Iris pigment epithelial cell (primary cell): ENCODE measurements at places on chromosomes 2 and 18.

DNA sequence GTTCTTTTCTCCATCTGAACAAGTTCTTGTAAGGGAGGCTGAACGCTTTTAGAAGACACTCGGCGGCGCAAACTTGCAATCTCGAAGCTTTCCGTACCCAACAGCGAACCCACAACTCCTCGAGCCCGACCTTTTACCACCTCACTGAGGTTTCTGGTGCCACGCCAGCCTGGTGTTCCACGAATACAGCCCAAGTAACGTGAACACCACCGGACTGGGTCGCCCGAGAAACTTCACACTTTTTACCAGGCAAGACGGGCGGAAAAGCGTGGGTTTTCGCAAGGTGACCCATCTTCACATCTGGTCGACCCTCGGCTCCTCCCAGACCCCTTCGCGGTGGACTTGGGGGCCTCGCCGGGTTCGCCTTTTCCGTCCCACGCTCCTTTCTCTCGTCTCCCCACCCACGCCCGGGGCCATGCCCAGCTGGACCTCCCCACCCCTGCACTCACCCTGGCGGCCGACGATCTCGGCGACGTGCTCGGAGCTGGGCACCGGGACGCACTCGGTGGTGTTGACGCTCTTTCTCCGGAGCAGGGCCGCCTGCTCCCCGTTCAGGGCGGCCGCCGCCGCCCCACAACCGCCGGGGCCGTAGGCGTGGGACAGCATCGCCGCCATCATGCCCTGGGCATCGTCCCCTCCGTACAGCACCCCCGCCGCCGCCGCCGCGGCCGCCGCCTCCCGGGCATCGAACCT is 1.2 kb downstream of the MEX3C start:
- peak; percentile 36 for DNase-seq

DNA sequence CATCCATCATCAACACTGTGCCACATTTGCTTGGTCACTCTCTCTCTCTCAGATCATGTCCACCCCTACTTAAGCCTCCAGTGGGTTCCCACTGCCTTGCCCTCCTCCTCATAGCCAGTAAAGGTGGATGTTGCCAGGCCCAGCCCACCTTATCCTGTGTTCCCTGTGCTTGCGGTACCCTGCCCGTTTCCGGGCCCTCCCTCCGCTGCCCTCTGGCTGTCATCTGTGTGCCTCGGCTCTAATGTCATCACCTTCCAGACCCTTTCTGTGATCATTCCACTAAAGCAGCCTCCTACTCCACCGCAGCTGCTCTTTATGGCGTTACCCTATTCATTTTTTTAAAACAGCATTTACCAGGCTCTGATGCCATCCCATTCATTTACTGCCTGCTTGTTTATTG is 305.7 kb upstream of the SKOR2 start:
- DNase-seq, result no peak

- DNase-seq, result no peak
Measured at GRCh38 chr2:181161615-181162014, 181.2 kb downstream of the UBE2E3 start.

DNA sequence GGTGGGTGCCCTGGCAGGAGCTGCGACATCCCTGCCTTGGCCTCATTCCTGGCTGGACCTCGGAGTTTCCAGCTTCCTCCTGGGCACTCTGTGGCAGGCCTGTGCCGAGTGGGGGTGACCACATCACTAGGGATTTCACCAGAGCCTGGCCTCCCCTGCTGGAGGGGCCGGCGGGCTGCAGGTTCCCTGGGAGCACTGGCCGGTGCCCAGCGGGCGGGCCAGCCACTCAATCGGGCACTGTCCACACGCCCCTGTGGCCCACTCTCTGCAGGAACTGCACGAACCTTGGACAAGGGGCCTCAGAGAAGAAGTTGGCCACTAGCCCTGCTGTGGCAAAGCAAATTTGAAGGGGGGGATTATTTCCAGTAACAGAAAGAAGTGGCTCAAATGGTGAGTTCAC is 110.7 kb upstream of the APCDD1 start:
- no peak for DNase-seq

- no peak for DNase-seq
Measured at GRCh38 chr2:211376410-211376809, 820.0 kb downstream of the CPS1 start.

DNA sequence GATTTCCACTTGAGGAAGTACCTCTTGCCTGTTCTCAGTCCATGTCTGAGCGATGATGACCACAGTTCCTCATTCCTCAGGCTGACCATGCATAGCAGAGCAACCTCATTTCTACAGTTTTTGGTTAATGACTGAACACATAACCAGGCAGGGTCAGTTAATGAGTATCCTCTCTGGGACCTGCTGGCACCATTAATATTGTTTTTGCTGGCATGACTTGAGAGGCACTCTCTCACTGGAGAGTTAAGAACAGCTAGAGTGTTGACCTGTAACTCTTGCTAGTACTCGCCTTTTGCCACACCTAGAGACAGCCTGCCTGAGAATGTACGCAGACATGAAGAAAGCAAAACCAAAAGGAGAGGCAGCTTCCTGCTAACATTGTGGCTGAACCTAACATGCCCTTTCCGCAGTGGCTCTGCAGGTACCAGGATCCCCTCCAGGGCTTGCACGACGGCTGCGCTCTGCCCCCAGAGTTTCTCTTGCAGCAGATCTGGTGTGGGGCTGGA is 23.9 kb downstream of the PECR start:
- peak; percentile 71 for DNase-seq

DNA sequence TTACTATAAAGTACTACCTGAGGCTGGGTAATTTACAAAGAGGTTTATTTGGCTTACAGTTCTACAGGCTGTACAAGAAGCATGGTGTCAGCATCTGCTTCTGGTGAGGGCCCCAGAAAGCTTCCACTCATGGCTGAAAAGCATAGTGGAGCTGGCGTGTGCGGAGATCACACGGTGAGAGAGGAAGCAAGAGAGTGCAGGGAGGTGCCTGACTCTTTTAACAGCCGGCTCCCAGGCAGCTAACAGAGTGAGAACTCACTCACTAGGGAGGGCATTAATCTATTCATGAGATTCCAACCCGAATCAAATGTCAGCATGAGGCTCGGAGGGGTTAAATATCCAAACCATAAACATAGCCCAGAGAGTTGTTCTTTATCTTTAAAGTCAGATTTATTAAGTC is 117.3 kb downstream of the LDLRAD4 start:
- DNase-seq, result no peak

- peak; percentile 64 for DNase-seq
Measured at GRCh38 chr2:71336802-71337201, 5.2 kb downstream of the ZNF638 start.

DNA sequence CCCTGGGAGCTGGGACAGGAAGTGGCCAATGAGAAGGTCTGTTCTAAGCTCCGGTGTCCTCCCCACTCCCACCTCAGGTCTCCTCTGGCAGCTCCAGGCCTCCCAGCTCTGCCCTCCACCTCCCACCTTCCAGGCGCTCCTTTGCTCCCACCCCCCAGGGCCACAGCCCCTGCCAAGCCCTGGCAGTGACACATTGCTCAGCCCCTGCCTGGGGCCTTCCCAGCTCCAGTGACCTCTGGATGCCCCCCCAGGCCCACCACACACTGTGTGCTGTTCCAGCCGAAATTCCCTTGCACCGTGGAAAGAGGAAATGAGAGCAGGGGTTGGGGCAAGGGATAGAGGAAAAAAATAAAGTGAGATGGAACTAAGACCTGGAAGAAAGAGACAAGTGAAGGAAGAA is 289.6 kb downstream of the CYP26B1 start:
- no peak for DNase-seq

DNA sequence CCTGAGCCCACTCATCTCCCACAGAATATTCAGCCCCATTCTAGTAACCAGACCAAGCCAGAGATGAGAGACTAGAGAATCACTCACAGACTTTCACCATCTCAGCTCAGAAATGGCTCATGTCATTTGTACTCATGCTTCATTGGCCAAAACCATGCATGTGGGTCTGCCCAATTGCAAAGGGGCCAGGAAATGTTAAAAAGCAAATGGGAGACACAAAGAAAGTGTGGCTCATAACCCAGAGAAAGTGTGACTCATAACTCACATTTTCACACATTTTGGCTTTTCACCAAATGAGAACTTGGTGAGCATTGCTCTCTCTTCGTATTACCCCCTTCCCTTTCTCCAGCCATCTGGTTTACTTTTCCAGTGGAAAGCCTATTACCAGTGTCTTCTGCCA is 66.2 kb downstream of the MDH1 start:
- peak; percentile 53 for DNase-seq

DNA sequence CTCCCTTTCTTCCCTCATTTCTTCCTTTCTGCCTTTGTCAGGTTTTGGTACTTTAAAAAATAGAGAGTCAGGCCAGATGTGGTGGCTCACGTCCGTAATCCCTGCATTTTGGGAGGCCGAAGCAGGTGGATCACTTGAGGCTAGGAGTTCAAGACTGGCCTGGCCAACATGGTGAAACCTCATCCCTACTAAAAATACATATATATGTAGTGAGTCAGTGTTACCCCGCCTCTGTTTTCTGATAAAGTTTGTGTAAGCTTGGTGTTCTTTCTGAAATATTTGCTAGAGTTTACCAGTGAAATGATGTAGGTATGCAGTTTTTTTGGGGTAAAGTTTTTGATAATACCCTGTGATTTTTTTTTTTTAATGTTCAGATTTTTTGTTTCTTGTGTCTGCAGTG is 58.8 kb downstream of the DGKD start:
- DNase-seq, result peak; percentile 67

GRCh38 chr2:54728669-54729120 is 5.2 kb downstream of the EML6 start:
- peak; percentile 86 for DNase-seq
